ENCODE measurements at places on chromosomes 7 and 10. TPM values are rescaled to one million over a fixed set of nuclear protein-coding genes. Genes with fewer than 3 reads are reported as not detected.

HKDC1 gene
- 0.10 TPM for total RNA-seq

PRLHR gene
- total RNA-seq, result not detected

DNA sequence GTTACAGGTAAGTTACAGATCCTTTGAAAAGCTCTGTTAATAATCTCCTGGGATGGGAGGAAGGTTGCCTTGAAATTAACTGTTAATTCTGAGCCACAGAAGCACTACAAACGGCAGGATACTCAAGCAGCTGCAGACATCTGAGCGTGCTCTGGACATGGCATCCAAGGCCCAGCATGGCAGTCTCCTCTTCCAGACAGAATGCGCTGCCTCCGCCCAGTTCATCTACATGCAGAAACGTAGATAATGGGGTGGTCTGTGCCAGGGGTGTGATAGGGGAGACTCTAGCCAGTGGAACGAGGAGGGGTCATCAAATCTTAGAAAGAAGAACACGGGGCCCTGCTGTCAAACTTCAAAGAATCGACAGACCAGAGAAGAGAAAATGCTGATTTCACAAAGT is 13.8 kb downstream of the VIPR2 start:
- no peak for DNase-seq

CH25H gene
- 3.6 TPM for total RNA-seq

EPDR1 gene
- 20.1 TPM for total RNA-seq

DNA sequence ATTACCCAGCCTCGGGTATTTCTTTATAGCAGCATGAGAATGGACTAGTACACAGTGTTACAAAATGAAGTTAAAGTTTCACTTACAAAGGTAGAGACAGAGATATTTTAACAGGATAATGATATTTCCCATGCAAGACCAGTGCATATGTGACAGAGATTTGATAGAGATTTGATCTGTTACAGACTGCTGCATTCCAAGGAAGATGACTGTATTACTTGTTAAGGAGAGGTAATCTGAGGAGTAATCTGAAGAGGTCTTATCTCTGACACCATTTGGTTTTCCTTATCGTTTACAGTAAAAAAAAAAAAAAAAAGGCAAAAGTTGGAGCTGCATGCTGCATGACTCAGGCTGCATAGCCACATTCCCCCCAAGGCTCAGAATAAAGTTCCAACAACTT is 289.6 kb downstream of the POM121L12 start:
- DNase-seq, result no peak

- no peak for DNase-seq
Measured at GRCh38 chr7:157433628-157434027, 96.8 kb downstream of the DNAJB6 start.

GRCh38 chr7:48296966-48297365 is 125.7 kb downstream of the ABCA13 start:
- no peak for DNase-seq

GRCh38 chr7:5598769-5599371 is 175.2 kb upstream of the TNRC18 start:
- no peak for DNase-seq

DNA sequence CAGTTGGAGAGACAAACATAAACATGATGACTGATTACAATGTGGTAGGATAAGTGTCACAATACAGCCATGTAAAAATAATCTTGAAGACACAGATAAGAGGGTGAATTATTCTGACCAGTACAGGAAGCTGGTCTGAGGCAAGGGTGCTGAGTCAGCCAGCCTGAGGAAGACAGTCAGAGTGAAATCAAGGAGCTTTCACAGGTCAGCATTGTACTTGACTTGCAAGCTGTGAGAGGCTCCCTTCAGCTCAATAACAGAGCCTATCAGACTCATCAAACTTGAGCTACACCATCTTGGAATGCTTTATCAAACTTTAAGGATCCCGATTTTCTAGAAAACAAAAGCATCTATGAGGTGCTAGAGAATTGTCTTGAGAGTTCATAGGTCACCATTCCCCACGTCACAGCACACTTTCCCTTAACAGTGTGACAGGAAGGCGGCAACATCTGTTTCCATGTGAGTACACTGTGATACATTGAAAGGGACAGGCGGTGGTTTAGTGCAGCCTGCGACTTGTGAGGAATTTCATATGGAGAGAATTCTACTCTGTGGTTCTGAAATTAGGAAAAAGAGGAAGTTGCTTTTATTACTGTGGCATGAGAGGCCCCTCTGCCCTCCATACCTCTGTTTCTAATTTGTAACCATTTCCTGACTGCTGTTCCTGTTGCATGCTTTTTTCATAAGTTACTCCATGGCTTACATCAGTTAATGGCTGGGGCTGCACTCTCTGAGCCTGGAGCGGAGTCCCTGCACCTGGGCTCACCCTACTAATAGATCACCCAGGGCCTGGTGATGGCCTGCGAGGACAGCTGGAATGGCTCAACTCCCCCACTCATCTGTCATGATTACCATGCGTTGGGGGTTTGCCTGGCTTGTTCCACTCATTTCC is 417.1 kb downstream of the SUGCT start:
- DNase-seq, result no peak

LIPN gene
- total RNA-seq, result not detected

ITPRIP gene
- total RNA-seq, result 18.3 TPM

C10orf105 gene
- 0.34 TPM for total RNA-seq

NEUROG3 gene
- total RNA-seq, result not detected

GRCh38 chr10:103584216-103585010 is 90.9 kb downstream of the NEURL1 start:
- no peak for DNase-seq

GRCh38 chr10:89258881-89259280 is 7.3 kb upstream of the LIPA start:
- DNase-seq, result no peak

DNA sequence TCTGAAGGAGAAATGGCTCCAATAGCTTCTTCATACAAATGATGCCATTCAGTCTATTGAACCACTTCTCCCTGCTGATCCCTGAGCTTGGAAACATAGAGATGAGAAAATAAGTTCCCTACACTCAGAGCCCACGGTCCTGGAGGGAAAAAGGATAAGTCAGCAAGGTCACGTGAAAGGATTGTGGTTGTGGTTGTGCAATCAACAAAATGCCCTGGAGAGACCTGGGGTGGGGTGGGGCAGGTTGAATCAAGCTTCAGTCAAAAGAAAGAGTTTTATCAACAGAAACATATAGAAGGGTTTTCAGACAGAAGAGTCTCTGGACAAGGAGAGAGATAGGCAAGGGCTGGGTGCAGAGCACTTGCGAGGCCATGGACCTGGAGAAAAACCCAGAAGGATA is 30.1 kb downstream of the C10orf90 start:
- no peak for DNase-seq

DNA sequence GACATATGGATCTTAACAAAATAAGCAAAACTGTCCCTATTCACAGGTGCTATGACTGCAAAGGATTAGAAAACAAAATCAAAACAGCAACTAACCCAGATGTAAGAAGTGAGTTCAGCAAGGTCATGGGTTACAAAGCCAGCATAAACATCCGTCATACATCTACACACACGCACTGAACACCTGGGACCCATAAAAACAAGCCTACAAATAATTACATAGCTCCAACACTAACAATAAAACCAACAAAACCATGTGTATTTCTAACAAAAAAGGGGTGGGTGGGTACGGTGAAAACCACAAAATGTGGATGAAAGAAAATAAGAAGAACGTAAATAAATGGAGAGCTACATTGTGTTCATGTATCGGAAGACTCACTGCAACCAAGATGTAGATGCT is 256.8 kb downstream of the ELFN1 start:
- DNase-seq, result no peak

GRCh38 chr7:80505900-80506500 is 5.9 kb downstream of the GNAT3 start:
- DNase-seq, result no peak

FBXO24 gene
- 0.29 TPM for total RNA-seq
